Activated gamma-delta T cell (primary cell): ENCODE measurements at places on chromosomes 13 and 19.

- DNase-seq: no peak
Observed at GRCh38 chr13:33284916-33285315, 639 bp downstream of the STARD13 start.

DNA sequence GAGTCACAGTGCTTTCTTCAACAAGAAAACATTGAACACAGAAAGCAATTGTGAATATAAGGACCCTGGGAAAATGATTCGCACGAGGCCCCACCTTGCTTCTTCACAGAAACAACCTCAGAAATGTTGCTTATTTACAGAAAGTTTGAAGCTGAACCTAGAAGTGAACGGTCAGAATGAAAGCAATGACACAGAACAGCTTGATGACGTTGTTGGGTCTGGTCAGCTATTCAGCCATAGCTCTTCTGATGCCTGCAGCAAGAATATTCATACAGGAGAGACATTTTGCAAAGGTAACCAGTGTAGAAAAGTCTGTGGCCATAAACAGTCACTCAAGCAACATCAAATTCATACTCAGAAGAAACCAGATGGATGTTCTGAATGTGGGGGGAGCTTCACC lies 15.7 kb downstream of the ZNF175 start:
- DNase-seq: no peak

DNA sequence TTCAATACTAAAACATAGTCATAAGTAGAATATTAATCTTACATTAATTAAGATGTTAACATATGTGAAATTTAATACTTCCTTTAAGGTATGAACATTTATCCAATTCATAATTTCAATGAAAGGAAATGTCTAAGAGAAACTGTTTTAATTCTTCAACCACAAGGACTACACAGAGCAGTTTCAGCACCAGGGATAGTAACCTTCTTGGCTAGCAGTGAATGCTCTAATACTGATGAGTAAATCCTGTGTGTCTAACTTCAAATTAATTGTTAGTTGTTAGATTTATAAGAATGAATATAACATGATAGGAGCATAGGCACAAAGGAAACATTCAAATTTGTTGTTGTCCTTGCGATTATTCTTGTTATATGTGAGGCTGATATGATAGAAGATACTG lies 15.6 kb upstream of the NBEA start:
- no peak for DNase-seq

DNA sequence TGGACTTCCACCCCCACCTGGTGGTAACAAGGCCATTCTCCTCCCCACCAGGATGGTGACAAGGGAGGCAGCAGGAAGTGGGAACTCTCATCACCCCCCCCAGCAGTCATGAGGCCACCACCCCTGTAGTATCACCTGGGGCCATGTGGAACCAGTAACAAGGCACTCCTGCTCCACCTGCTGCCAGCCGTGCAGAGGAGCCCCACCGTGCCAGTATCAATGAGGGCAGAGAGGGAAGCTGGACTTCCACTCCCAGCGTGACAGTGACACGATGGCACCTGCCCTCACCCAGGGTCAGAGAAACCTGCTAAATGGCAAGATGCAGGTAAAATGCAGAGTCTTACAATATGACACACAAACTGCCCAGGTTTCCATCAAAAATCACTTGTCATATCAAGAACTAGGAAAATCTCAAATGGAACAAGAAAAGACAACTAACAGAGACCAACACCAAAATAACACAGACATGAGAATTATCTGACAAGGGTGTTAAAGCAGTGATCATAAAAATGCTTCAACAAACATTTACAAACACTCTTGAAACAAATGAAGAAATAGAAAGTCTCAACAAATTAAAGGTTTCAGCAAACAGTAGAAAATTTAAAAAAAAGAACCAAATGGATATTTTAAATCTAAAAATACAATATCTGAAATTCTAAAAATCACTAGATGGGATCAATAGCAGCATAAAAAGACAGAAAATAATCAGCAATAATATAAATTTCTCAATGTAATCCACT lies 9.1 kb upstream of the SPACA7 start:
- no peak for DNase-seq

- DNase-seq: no peak
Observed at GRCh38 chr13:107250628-107251027, 682.7 kb upstream of the ARGLU1 start.

GRCh38 chr19:41936416-41936850 lies 8.2 kb upstream of the ERFL start:
- DNase-seq: no peak

GRCh38 chr19:16714702-16715287 lies 4.9 kb upstream of the NWD1 start:
- DNase-seq: no peak

GRCh38 chr13:40130871-40131636 lies 475.6 kb downstream of the COG6 start:
- no peak for DNase-seq

GRCh38 chr13:79407349-79407979 lies 1.4 kb upstream of the RBM26 start:
- DNase-seq: no peak

GRCh38 chr19:45121827-45122345 lies 28.9 kb downstream of the PPP1R37 start:
- no peak for DNase-seq

DNA sequence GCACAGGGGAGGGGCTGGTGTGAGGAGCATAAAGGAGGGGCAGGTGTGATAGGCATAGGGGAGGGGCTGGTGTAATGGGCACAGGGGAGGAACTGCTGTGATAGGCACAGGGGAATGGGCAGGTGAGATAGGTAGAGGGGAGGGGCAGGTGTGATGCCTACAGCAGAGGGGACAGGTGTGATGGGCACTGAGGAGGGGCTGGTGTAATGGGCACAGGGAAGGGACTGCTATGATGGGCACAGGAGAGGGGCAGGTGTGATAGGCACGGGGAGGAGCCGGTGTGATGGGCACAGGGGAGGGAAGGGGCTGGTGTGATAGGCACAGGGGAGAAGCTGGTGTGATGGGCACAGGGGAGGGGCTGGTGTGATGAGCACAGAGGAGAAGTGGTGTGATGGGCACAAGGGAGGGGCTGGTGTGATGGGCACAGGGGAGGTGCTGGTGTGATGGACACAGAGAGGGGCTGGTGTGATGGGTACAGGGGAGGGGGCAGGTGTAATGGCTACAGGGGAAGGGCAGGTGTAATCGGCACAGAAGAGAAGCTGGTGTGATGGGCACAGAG lies 39.5 kb upstream of the POP4 start:
- DNase-seq: no peak

GRCh38 chr13:72726726-72727416 lies 558 bp downstream of the MZT1 start:
- peak; percentile 38 for DNase-seq

DNA sequence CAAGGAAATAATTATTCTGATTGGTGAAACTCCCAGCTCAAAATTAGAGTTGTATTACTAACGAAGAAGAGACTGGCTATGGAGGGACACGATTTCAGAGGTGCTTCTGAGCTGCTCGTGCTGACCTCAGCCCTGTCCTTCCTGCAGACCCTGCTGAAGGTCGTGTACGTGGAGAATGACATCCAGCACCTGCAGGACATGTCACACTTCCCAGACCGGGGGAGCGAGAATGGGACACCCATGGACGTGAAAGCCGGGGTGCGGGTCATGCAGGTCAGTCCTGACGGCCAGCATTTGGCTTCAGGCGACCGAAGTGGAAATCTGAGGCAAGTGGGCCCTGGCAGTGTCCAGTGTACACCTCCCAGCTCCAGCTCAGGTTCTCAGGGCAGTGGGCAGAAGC lies 28.0 kb upstream of the OVOL3 start:
- no peak for DNase-seq

DNA sequence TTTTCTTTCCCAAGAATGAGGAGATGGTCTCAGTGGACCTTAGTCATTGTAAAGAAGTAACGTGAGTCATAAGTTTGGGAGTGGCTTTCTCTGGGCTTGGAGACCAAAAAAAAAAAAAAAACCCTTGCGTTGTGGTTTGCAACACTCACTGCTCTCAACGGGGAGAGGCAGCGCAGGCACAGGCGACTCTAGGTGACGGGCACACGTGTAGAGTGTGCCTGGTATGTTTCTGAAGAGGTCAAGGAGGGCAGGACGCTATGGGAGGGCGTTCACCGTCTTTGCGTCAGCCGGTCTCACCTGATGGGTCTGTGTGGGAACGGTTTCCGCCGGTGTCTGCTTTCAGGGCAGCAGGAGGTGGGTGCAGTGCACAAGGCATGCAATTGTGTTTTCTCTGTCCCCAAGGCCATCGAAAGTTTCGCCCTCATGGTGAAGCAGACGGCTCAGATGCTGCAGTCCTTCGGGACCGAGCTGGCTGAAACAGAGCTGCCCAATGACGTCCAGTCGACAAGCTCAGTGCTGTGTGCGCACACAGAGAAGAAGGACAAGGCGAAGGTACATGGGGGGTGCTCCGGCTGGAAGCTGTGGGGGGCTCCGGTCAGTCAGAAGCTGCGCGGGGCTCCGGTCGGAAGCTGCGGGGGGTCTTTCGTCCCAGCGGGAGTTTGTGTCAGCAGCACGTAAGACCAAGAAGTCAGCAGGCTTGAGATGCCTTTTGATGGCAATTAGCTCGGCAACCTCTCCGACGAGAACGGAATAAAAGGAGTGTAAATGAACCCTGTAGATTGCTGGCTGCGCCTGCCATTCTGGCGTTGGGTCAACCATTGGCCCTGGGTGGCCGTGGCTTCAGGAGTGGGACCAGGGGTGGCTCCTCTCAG lies 40.8 kb upstream of the F7 start:
- DNase-seq: no peak

- DNase-seq: no peak
Observed at GRCh38 chr13:94382517-94382916, 97.0 kb downstream of the DCT start.

- DNase-seq: no peak
Observed at GRCh38 chr13:31913459-31913858, 118.1 kb upstream of the FRY start.

DNA sequence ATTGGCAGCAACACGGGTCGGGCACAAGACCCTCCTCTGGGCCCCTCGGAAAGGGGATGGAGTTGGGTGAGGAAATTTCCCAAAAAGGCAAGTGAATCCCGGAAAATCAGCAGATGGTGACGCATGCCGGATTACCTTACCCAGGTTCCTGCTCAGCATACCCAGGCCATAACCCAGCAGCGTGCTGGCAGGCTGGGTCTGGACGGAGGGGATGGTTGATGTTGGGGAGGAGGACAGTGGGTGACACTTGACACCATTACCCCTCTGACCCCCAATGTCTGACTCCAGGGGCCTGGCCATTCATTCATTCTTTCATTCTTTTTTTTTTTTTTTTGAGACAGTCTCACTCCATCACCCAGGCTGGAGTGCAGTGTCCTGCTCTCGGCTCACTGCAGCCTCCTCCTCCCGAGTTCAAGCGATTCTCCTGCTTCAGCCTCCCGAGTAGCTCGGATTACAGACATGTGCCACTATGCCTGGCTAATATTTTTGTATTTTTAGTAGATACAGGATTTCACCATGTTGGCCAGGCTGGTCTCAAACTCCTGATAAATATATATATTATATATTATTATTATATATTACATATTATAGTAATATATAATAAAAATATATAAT lies 799 bp downstream of the PVR start:
- DNase-seq: no peak

DNA sequence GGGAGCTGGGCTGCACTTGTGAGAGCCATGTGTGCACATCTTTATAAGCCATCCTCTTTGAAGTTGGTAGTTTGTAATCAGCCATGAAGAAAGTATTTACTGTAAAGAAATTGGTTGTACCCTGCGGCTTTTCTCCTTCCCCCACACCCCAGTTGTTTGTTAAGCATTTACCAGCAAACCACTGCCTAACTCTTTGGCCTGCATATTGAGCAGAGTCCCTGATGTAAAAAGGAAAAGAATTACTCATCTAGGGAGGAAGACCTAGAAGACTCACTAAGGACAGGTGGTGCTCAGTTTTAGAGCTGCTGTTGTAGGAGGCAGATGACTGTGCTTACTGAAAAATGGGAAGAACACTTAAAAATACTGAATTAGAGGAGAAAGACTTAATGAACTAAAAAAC lies 245.3 kb downstream of the PCCA start:
- no peak for DNase-seq

DNA sequence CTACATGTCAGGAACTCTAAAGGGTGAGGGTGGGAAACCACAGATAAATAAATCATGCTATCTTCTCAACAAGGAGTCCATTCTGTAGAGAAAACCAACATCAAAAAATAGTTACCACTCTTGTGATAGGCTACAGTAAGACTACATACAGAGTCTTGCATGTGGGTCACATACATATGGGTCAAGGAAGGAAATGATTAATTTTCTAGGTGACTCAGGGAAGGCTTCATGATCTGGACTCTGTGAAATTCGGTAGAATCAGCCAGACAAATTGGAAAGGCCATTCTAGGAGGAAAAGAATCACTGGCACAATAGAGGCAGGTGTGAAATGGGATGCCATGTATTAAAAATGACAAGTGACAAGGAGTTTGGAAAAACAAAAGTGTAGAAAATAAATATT lies 638.9 kb downstream of the LIG4 start:
- no peak for DNase-seq

DNA sequence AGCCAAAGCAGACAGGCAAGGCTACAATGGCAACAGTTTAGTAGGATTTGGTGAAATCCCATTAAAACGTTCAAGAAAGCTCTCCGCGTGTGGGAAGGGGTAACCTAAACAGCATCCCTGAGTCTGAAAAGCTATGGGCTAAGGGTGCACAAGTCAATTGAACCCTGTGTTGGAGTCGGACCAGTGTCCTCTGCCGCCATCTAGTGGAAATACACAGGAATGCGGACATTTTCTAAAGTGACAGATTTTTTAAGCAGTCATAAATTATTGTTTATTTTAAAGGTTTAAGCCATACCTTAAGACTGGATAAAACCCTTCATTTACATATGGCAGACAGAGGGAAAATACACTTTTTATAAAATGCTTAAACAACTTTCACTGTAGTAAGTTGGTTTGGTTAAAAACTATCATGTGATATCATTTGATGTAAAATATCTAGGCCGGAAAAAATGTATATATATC lies 26.5 kb upstream of the LSM14A start:
- no peak for DNase-seq

DNA sequence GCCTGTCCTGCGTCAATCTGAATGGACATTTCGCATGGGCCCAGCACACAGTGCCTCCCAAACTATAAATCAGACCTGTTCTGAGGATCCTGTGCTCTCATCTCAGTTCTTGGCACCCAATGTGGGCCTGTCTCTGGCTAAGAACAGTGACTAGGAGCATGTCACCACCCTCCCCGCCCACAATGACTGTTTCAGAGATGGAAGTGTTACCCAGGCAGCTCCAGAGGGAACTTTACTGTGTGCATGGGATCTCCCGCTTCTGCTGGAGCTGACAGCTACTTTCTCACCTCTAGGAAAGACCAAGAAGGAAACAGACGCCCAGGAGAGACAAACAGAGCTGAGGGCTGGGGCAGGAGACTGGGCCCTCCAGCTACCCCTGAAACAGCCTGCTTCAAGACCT lies 45.0 kb downstream of the KCTD15 start:
- DNase-seq: no peak

- DNase-seq: no peak
Observed at GRCh38 chr19:39416152-39417120, 4.0 kb downstream of the PLEKHG2 start.

GRCh38 chr19:3055741-3056416 lies 6.4 kb downstream of the TLE5 start:
- no peak for DNase-seq

GRCh38 chr13:80083081-80083852 lies 257.7 kb downstream of the SPRY2 start:
- DNase-seq: no peak
